ENCODE measurements at places on chromosomes 3 and 15.

DNA sequence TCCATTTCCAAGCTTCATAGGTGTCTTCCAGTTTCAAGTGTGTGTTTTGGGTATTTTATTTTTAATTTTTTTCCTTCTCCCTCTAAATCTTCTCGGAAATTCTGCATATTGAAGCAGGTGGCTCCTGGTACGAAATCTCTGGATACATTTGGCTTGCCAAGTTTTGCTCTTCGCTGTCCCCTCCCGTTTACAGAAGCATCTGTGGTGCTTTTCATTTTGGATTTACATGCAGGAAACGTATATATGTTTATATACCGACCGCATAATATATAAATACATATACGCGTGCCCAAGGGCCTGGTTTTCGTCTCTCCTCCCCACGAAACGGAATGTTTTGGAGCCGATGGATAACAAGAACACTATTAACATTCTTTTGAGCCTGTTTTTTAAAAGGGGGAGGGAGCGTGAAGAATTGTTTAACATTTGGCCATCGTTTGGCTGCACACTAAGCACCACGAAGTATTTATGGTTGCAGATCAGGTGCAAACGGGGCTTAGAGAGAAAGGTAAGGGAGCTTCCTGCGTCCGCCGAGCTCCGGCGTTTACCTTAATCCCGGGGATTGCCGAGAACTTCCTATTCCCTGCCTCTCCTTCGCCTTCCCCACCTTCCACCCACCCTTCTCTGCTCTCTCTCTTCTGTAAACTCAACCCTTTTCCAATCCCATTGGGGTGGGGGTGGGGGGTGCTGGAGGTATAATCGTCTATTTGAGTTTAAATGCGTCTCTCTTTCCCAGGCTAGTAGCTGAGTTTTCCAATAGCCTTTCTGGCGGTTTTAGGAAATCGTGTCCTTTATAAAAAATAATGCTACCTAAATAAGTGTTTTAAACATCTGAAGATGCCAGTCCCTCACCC is 1.1 kb upstream of the NLGN1 start:
- peak overlapping the region; percentile 71 for H3K4me3 ChIP-seq
- H3K27ac ChIP-seq: no peak overlapping the region
- peaks cover 53% of the 10 kb centered on the region for H3K27me3 ChIP-seq

DNA sequence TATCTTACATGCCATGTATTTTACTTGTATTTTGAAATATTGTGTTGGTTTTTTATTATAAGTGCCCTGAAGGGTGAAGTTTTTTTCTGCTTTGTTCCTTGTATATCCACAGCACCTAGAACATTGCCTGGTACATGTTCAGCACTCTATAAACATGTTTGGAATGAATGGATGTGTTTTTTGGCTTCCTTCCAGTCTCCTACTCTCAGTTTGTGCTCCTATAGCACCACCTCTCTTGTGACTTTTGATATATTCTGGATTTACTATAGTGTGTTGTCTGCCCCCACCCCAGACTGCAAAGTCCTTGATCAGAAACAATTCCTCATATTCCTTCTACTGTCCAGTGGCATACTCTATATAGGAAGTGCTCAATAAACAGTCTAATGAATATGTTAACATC is 60.6 kb downstream of the PLCL2 start:
- H3K27ac ChIP-seq: no peak overlapping the region
- DNase-seq: no peak
- no peaks in the 10 kb centered on the region for H3K27me3 ChIP-seq
- peaks cover 21% of the 10 kb centered on the region for H3K4me1 ChIP-seq
- H3K36me3 ChIP-seq: peaks cover 16% of the 10 kb centered on the region

GRCh38 chr15:90059208-90059985 is 42.9 kb downstream of the IDH2 start:
- peak overlapping the region; percentile 84 for H3K27ac ChIP-seq
- H3K4me3 ChIP-seq: peak overlapping the region; percentile 45
- peaks cover 3% of the 10 kb centered on the region for H3K36me3 ChIP-seq
- H3K27me3 ChIP-seq: no peaks in the 10 kb centered on the region

DNA sequence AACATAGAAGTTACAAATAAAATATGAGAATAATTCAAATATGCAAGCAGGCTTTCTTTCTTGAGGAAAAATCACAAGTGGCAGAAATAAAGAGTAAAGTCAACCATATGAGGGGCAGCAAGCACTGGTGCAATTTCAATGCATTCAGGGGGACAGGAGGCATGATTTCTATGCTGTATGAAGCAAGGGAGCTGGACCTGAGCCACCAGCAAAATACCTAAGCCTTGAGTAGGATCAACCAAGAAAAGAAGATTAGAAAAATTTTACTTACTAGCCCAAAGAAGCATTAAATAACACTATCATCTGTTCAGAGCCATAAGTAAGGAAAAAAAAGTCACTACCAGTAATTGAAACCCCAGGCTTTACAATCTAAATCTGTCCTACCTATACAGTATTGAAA is 6.3 kb downstream of the ADGRG7 start:
- H3K27me3 ChIP-seq: peaks cover 20% of the 10 kb centered on the region
- H3K36me3 ChIP-seq: peaks cover 35% of the 10 kb centered on the region
- no peak overlapping the region for H3K27ac ChIP-seq
- H3K4me3 ChIP-seq: no peak overlapping the region

GRCh38 chr3:143201045-143201444 is 81.5 kb downstream of the CHST2 start:
- no peak overlapping the region for H3K4me3 ChIP-seq
- H3K27ac ChIP-seq: no peak overlapping the region
- no peaks in the 10 kb centered on the region for H3K36me3 ChIP-seq
- H3K4me1 ChIP-seq: no peaks in the 10 kb centered on the region
- H3K27me3 ChIP-seq: no peaks in the 10 kb centered on the region

DNA sequence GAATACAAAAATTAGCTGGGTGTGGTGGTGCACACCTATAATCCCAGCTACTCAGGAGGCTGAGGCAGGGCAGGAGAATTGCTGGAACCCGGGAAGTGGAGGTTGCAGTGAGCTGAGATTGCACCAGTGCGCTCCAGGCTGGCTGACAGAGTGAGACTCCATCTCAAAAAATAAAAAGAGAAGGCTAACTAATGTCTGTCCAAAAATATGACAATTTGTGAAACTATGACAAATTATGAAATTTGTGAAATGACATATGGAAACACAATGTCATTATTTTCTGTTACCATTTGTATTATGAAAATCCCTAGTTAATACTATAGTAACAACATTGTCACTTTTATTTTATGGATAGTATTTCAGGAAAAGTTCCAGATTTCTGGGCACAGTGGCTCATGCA is 1306.3 kb upstream of the EPHA6 start:
- no peak overlapping the region for H3K27ac ChIP-seq
- no peaks in the 10 kb centered on the region for H3K4me1 ChIP-seq
- H3K4me3 ChIP-seq: no peak overlapping the region
- no peaks in the 10 kb centered on the region for H3K27me3 ChIP-seq
- DNase-seq: no peak

GRCh38 chr3:159775372-159775961 is 213.2 kb upstream of the IL12A start:
- H3K36me3 ChIP-seq: no peaks in the 10 kb centered on the region
- H3K4me1 ChIP-seq: no peaks in the 10 kb centered on the region
- H3K4me3 ChIP-seq: no peak overlapping the region
- H3K27ac ChIP-seq: no peak overlapping the region

- H3K4me3 ChIP-seq: no peak overlapping the region
- DNase-seq: no peak
- H3K4me1 ChIP-seq: peaks cover 5% of the 10 kb centered on the region
- H3K27me3 ChIP-seq: peaks cover 3% of the 10 kb centered on the region
- no peak overlapping the region for H3K27ac ChIP-seq
- no peaks in the 10 kb centered on the region for H3K36me3 ChIP-seq
Observed at GRCh38 chr15:100308608-100309007, 33.2 kb downstream of the ADAMTS17 start.

- no peak for DNase-seq
- H3K36me3 ChIP-seq: no peaks in the 10 kb centered on the region
- H3K4me1 ChIP-seq: peaks cover 3% of the 10 kb centered on the region
- H3K27me3 ChIP-seq: peaks cover 53% of the 10 kb centered on the region
- no peak overlapping the region for H3K4me3 ChIP-seq
Observed at GRCh38 chr15:101488300-101489164, 975 bp downstream of the PCSK6 start.

- no peak overlapping the region for H3K27ac ChIP-seq
- DNase-seq: no peak
- H3K4me3 ChIP-seq: no peak overlapping the region
- no peaks in the 10 kb centered on the region for H3K36me3 ChIP-seq
Observed at GRCh38 chr15:72184165-72184811, 13.3 kb downstream of the GRAMD2A start.

GRCh38 chr3:71050538-71051258 is 532.8 kb downstream of the FOXP1 start:
- H3K27ac ChIP-seq: peak overlapping the region; percentile 80
- peak; percentile 57 for DNase-seq
- H3K27me3 ChIP-seq: no peaks in the 10 kb centered on the region
- H3K36me3 ChIP-seq: peaks cover 89% of the 10 kb centered on the region
- peaks cover 98% of the 10 kb centered on the region for H3K4me1 ChIP-seq

GRCh38 chr15:37820380-37821128 is 113.9 kb upstream of the TMCO5A start:
- no peaks in the 10 kb centered on the region for H3K4me1 ChIP-seq
- H3K27ac ChIP-seq: no peak overlapping the region
- H3K27me3 ChIP-seq: no peaks in the 10 kb centered on the region
- H3K36me3 ChIP-seq: no peaks in the 10 kb centered on the region

GRCh38 chr3:1318296-1319005 is 225.6 kb downstream of the CNTN6 start:
- H3K36me3 ChIP-seq: no peaks in the 10 kb centered on the region
- no peak overlapping the region for H3K27ac ChIP-seq
- DNase-seq: no peak
- H3K27me3 ChIP-seq: no peaks in the 10 kb centered on the region
- no peaks in the 10 kb centered on the region for H3K4me1 ChIP-seq
- no peak overlapping the region for H3K4me3 ChIP-seq

GRCh38 chr3:195182470-195182795 is 88.5 kb downstream of the XXYLT1 start:
- H3K27ac ChIP-seq: no peak overlapping the region
- peaks cover 16% of the 10 kb centered on the region for H3K4me1 ChIP-seq
- H3K36me3 ChIP-seq: no peaks in the 10 kb centered on the region
- no peaks in the 10 kb centered on the region for H3K27me3 ChIP-seq
- DNase-seq: no peak

- no peaks in the 10 kb centered on the region for H3K36me3 ChIP-seq
- DNase-seq: no peak
- peaks cover 17% of the 10 kb centered on the region for H3K4me1 ChIP-seq
- H3K27ac ChIP-seq: no peak overlapping the region
Observed at GRCh38 chr15:100106732-100107131, 235.0 kb downstream of the ADAMTS17 start.

- no peak overlapping the region for H3K4me3 ChIP-seq
- H3K27ac ChIP-seq: no peak overlapping the region
- H3K36me3 ChIP-seq: no peaks in the 10 kb centered on the region
- H3K4me1 ChIP-seq: no peaks in the 10 kb centered on the region
Observed at GRCh38 chr3:191238321-191238817, 39.3 kb downstream of the OSTN start.

- DNase-seq: no peak
- H3K4me1 ChIP-seq: peaks cover 16% of the 10 kb centered on the region
- no peaks in the 10 kb centered on the region for H3K36me3 ChIP-seq
- H3K27me3 ChIP-seq: peaks cover 42% of the 10 kb centered on the region
- no peak overlapping the region for H3K27ac ChIP-seq
Observed at GRCh38 chr3:123880998-123881561, 3.1 kb downstream of the MYLK start.

DNA sequence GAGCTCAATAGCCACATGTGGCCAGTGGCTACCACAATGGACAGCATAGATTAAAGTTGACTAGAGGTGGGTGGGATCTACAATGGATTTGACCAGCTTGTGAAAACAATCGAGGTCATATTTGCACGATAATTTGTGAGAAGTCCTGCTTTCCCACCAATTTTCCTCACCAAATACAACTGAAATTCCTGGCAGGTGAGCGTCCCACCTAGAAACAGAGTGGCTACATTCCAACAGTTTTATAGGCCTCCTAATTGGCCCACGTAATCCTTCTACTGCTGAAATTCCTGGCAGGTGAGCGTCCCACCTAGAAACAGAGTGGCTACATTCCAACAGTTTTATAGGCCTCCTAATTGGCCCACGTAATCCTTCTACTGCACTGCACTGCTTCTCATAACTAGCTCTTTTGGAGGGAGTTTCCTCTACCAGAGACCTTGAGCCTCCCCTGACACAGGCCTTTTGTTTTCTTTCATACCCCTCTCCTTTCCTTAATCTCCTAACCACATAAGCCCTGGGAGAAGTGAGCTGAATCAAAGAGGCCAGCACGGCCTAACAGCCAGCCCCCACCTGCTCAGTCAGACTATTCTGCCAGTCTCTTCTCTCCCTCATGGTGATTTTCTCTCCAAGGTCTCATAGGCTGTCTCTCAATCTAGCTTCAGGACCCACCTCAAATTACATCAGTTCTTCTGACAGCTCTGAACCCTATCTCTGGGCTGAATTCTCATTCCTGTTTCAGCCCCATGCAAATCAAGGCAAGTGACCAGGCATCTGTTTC is 80.2 kb downstream of the BFSP2 start:
- H3K4me1 ChIP-seq: peaks cover 49% of the 10 kb centered on the region
- H3K4me3 ChIP-seq: no peak overlapping the region
- peaks cover 2% of the 10 kb centered on the region for H3K36me3 ChIP-seq
- DNase-seq: no peak

GRCh38 chr3:107212618-107213017 is 164.6 kb upstream of the CCDC54 start:
- no peaks in the 10 kb centered on the region for H3K36me3 ChIP-seq
- H3K27ac ChIP-seq: no peak overlapping the region
- H3K4me1 ChIP-seq: no peaks in the 10 kb centered on the region
- H3K4me3 ChIP-seq: no peak overlapping the region

GRCh38 chr3:144687862-144688261 is 716.2 kb downstream of the DIPK2A start:
- H3K4me3 ChIP-seq: no peak overlapping the region
- H3K36me3 ChIP-seq: no peaks in the 10 kb centered on the region
- no peaks in the 10 kb centered on the region for H3K27me3 ChIP-seq

DNA sequence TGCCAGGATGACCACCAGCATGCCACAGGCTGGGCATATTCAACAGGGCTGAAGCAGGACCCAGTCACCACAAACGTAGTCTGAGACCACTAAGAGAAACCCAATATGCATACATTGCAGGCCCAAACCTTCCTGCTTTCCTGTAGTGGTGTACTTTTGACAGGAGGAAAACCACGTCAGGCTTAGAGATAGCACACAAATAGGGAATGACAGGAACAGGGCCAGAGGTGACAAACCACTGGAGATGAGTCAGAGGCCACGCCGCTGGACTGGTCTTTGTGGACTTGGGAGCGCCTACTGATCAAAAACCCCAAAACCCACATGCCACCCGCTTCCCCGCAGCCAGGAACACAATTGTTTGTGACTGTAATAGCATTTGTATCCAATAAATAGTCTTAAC is 3.6 kb upstream of the EFCAB12 start:
- peak overlapping the region; percentile 47 for H3K27ac ChIP-seq
- no peak for DNase-seq
- H3K36me3 ChIP-seq: peaks cover 75% of the 10 kb centered on the region
- peaks cover 82% of the 10 kb centered on the region for H3K4me1 ChIP-seq
- peaks cover 9% of the 10 kb centered on the region for H3K27me3 ChIP-seq
- H3K4me3 ChIP-seq: no peak overlapping the region

DNA sequence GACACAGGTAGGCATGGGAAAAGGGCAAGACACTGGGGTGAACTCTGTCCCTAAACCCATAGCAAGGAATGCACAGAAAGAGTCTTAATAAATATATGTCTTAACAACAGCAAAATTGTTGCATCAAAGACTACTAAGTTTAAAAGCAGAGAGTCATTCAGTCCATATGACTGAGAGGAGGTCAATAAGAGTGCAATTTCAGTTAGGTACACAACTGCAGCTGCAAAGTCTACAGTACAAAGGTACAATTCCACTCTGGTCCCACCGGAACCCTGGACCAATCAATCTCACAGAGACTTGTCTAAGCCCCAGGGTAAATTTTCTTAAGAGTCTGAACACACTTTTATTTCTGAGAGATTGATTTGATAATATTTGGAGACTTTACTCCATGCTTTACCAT is 6.9 kb downstream of the CP start:
- H3K27me3 ChIP-seq: peaks cover 9% of the 10 kb centered on the region
- no peaks in the 10 kb centered on the region for H3K4me1 ChIP-seq
- no peak for DNase-seq
- H3K36me3 ChIP-seq: no peaks in the 10 kb centered on the region
